ENCODE measurements at places on chromosomes 5 and 9.

- DNase-seq, result no peak
Observed at GRCh38 chr5:17412760-17413671, 85.0 kb upstream of the TAF11L2 start.

DNA sequence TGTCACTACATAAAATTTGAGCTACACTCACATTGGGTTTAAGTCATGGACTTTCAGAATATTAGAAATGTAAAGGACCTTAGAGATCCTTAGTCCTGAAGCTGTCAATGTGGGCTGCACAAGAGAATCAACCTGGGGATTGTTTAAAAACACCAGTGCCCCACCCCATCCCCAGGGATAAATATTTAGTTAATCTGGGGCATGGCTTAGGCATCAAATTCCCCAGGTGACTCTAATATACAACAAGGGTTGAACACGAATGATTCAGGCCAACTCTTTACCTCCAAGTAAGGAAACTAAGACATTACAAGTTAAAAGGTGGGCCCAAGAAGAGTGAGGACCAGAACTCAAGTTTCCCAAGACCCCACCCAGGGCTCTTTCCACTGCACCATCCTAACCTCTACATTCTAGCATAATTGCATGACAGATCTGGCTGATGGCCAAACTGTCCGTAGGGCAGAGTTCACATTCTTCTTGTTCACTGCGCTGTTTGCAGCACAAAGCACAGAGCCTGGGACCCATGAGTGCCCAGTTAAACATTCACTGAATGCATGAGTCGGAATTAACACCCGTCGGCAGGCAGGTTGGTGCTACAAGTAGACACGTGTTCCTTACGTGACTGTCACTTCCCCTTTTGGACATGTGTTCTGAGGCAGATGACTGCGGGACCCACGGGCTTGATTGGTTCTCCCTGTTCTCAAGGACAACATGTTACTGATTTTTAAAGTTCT lies 25.2 kb downstream of the CYFIP2 start:
- DNase-seq, result no peak

DNA sequence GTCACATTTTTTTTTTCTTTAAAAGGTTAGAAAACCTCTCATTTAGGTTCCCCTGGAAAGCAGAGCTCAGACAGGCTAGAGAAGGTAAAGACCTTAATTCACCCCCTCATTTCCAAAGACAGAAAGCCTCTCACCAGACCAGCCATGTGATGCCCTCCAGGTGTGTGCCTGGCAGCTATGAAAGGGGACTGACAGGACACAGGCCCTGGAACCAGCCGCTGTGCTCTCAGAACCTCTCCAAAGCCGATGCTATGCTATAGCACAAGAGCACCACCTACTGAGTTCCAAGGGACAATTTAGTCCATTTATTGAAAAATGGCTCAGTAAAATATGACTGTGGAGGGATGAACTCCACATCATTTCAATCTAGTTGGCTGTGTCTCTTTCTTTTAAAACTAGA lies 48.8 kb downstream of the FANCC start:
- DNase-seq, result peak; percentile 75

GRCh38 chr9:93205045-93205768 lies 21.3 kb downstream of the WNK2 start:
- peak; percentile 75 for DNase-seq

DNA sequence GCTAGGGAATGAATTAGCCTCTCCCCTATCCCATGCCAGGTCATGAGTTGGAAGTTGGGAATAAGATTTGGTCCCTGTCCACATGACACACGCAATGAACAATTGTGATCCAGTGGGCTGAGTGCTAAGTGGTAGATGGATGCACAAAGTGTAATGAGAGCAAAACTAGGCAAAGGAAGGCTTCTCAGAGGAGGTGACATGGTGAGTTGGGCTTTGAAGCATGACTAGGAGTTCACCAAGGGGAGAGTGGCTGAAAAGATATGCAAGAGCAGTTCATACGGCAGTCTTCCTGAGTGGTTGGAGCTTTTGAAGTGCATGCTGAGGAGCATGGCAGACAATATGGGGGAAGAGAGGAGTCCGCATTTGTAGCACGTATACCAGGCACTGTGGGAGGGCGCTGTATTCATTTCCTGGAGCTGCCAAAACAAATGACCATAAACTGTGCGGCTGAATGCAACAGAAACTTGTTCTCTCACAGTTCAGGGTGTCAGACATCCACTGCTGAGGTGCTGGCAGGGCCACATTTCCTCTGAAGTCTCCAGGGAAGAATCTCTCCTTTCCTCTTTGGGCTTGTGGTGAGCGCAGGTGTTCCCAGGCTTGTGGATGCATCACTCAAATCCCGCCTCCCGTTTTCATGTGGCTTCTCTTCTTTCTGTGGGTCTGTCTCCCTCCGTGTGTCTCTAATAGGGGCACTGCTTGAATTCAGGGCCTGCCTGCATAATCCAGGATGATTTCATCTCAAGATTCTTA lies 49.5 kb downstream of the NSG2 start:
- no peak for DNase-seq

DNA sequence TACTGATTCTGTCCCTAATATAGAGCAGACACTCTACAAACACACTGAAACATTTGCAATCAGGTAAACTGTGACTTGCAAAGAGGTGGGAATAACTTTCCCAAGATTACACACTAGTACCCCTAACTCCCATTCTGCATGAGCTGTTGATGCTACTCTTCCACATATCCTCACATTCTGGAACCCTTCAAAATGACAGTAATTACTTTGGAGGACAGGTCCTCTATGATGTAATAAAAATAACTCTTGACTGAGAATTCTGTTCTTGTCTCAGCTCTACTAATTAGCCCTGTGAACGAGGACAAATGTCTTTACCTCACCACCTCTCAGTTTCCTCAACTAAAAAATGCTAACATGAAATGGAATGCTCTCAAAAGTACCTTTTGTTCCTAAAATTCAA lies 49.5 kb upstream of the JMY start:
- DNase-seq, result no peak

- DNase-seq, result no peak
Observed at GRCh38 chr9:109026306-109026705, 13.0 kb upstream of the CTNNAL1 start.

- no peak for DNase-seq
Observed at GRCh38 chr9:10130061-10130675, 482.6 kb downstream of the PTPRD start.

DNA sequence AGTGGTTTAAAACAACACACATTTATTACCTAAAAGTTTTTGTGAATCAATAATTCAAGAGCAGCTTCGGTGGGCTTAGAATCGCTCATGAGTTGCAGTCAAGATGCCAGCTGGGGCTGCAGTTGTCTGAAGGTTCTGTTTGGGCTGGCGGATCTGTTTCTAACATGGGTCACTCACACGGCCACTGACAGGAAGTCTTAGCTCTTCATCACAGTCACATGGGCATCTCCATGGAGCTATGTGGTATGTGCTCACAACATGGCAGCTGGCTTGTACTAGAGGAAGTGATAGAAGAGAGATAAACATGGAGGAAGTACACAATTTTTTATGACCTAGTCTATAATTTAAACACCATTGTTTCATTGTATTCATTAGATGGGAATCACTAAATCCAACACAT lies 11.2 kb downstream of the KLHL9 start:
- DNase-seq, result no peak

- no peak for DNase-seq
Observed at GRCh38 chr9:71655141-71655540, 113.2 kb downstream of the CEMIP2 start.

GRCh38 chr5:52786949-52787599 lies 642 bp upstream of the ITGA1 start:
- peak; percentile 14 for DNase-seq

GRCh38 chr5:176166427-176166826 lies 71.8 kb upstream of the SIMC1 start:
- DNase-seq, result no peak

DNA sequence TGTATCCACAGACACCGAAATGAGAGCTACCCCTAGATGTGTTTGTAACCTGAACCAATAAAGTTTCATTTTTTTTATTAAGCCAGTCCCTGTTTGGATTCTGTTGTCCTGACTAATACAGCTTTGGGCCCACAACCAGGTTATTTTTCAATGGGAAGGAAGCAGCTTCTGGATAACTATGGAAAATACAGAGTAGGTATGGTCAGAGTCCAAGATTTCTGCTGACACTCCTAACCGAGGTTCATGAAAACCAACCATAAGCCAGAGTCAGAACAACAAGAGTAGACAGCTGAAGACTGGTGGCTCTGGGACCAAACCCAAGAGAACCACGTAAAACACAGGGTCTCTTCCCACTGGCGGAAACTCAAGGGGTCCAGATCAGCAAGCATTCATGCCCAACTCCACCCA lies 10.8 kb downstream of the KLF9 start:
- no peak for DNase-seq

GRCh38 chr5:542319-543311 lies 18.4 kb upstream of the SLC9A3 start:
- peak; percentile 77 for DNase-seq

GRCh38 chr5:154611341-154611767 lies 133.3 kb upstream of the HAND1 start:
- DNase-seq, result no peak

DNA sequence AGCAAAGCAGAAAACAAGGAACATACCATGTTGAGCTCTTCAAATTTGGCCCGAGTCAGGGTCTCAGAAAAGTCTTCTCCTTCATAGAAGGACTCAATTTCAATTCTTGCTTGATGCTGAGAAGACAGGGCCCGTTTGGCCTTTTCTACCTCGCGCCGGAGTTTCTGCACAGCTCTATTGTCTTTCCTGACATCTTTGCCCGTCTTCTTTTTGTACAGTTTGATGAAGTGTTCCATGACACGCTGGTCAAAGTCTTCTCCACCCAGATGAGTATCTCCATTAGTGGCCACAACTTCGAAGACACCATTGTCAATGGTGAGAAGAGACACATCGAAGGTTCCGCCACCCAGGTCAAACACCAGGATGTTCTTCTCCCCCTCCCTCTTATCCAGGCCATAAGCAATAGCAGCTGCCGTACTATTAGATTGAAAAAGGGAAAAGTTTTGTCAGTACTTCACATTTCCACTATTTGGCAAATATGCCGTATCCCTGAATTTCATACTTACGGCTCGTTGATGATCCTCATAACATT lies 2.2 kb downstream of the HSPA5 start:
- no peak for DNase-seq

DNA sequence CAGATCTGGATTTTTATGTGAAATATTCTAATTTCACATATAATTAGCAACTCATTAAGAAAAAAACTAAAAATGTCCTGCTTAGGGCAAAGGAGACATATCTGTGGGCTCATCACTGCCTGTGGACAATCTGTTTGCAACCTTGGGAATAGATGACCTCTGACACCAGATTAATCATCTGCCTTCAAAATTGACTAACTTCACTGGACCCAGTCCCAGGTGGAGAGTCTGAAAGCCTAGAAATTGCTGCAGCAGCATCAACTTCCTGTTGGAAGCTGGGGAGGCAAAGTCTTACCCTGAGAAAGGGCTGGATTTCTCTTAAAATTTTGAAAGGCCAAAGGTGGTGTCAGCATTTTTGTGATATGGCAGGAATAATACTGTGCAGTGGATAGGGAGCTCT lies 76.3 kb upstream of the TNC start:
- DNase-seq, result no peak

All from posterior cingulate gyrus (tissue), 11 donors.